Activated CD4-positive, alpha-beta memory T cell treated with anti-CD3 and anti-CD28 coated beads for 36 hours (primary cell): ENCODE measurements at places on chromosomes 11 and 22. TPM values are rescaled to one million over a fixed set of nuclear protein-coding genes. Genes with fewer than 3 reads are reported as not detected.

PKNOX2 gene
- not detected for total RNA-seq

C11orf91 gene
- not detected for total RNA-seq

ACER3 gene
- 10.9 TPM for total RNA-seq

BATF2 gene
- total RNA-seq, result 0.22 TPM

OR2D2 gene
- not detected for total RNA-seq

FLRT1 gene
- total RNA-seq, result 0.36 TPM

HBB gene
- not detected for total RNA-seq

RASL10A gene
- total RNA-seq, result not detected

PICK1 gene
- 16.5 TPM for total RNA-seq
